ENCODE measurements at places on chromosomes 5 and 9.

DNA sequence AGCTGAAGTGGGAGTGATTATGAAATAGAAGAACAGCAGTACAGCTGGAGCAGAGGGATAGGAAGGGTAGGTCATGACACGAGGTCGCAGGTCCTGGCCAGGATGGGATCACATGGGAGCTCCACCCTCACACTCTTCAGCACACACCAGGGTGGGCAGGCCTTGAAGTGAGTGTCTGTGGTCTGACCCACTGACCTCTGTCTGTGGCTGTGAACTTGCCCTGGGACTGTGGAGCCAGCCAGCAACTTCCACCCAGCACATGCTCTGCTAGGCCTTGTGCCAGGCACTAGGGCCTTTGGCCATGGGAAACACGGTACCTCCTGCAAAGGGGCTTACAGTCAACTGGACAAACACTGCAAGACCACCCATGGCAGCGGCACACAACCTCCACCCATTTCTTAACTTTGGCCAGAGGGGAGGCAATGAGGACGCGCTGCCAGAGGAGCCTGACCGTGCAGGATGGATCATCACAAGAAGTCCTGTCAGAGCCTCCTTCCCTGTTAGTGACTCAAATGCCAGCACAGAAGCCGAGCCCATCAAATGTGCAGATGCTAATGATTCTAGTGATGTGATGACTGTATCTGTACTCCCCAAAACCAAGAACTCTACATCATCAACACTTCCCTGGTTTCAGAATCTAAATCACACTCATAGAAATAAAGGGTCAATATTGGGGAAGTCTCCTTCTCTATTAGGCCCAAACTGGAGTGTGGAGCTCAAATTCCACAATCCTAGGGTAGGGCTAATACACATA is 113.6 kb downstream of the DPYSL3 start:
- no peaks in the 10 kb centered on the region for H3K4me1 ChIP-seq
- no peak overlapping the region for H3K4me3 ChIP-seq
- H3K36me3 ChIP-seq: no peaks in the 10 kb centered on the region
- DNase-seq: no peak
- H3K27ac ChIP-seq: no peak overlapping the region

- DNase-seq: no peak
- H3K4me1 ChIP-seq: peaks cover 13% of the 10 kb centered on the region
- H3K4me3 ChIP-seq: no peak overlapping the region
- H3K27me3 ChIP-seq: no peaks in the 10 kb centered on the region
- no peak overlapping the region for H3K27ac ChIP-seq
Observed at GRCh38 chr5:170223906-170224305, 8.9 kb upstream of the C5orf58 start.

GRCh38 chr5:81639556-81639955 is 111.3 kb downstream of the SSBP2 start:
- no peaks in the 10 kb centered on the region for H3K27me3 ChIP-seq
- no peaks in the 10 kb centered on the region for H3K36me3 ChIP-seq
- H3K4me1 ChIP-seq: peaks cover 3% of the 10 kb centered on the region
- no peak overlapping the region for H3K27ac ChIP-seq
- DNase-seq: no peak
- no peak overlapping the region for H3K4me3 ChIP-seq

GRCh38 chr9:137265496-137266161 is 10.5 kb downstream of the NELFB start:
- no peak overlapping the region for H3K27ac ChIP-seq
- peaks cover 80% of the 10 kb centered on the region for H3K36me3 ChIP-seq
- H3K4me3 ChIP-seq: no peak overlapping the region
- no peaks in the 10 kb centered on the region for H3K4me1 ChIP-seq
- peak; percentile 62 for DNase-seq
- H3K27me3 ChIP-seq: no peaks in the 10 kb centered on the region

DNA sequence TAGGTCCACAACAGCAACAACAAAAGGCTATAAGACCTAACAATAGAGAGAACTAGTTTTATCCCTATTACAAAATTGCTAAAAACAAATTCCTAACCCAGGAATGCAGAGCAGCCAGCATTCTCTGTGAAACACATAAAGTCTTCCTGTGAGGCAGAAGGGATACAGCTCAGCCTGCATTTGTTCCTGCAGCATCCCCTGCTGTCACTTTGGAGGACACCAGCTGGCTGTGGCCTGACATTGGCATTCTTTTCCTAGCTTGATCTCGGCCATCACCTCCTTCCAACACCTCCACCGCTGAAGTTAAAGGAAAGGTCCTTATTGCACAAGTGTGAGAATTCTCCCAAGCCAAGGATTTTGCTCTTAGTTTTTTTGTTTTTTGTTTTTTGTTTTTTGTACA is 186.1 kb downstream of the SNCAIP start:
- H3K4me1 ChIP-seq: no peaks in the 10 kb centered on the region
- no peaks in the 10 kb centered on the region for H3K36me3 ChIP-seq
- no peak overlapping the region for H3K27ac ChIP-seq
- DNase-seq: no peak
- no peaks in the 10 kb centered on the region for H3K27me3 ChIP-seq

- no peak overlapping the region for H3K27ac ChIP-seq
- no peak overlapping the region for H3K4me3 ChIP-seq
- H3K4me1 ChIP-seq: no peaks in the 10 kb centered on the region
- H3K36me3 ChIP-seq: no peaks in the 10 kb centered on the region
- H3K27me3 ChIP-seq: no peaks in the 10 kb centered on the region
Observed at GRCh38 chr9:19757745-19758144, 31.1 kb downstream of the SLC24A2 start.

DNA sequence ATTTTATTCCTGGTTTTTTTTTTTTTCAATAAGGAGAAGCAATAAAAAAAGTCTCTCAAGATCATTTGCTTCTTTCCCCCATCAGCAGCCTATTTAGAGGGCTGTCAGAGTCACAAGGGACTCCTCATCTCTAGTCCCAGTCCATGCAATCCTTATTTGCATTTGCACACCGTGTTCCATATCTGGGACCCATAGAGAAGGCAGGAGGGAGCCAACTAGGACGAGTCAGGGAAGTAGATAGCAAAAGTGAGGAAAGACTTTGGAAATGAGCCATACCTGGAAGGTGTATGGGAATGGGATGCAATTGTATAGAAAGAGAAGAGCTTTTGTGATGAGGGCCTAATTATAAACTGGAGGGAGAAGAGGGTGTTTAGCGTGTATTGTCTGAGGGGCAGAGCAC is 160.0 kb downstream of the PIK3R1 start:
- H3K4me1 ChIP-seq: peaks cover 31% of the 10 kb centered on the region
- H3K27ac ChIP-seq: no peak overlapping the region
- H3K36me3 ChIP-seq: no peaks in the 10 kb centered on the region
- H3K4me3 ChIP-seq: no peak overlapping the region

GRCh38 chr5:178786859-178787499 is 56.5 kb upstream of the ZNF354A start:
- peaks cover 28% of the 10 kb centered on the region for H3K4me1 ChIP-seq
- H3K4me3 ChIP-seq: no peak overlapping the region
- peak overlapping the region; percentile 75 for H3K27ac ChIP-seq
- peak; percentile 93 for DNase-seq
- no peaks in the 10 kb centered on the region for H3K27me3 ChIP-seq
- H3K36me3 ChIP-seq: no peaks in the 10 kb centered on the region

GRCh38 chr5:126139773-126140172 is 283.4 kb upstream of the GRAMD2B start:
- no peak for DNase-seq
- H3K4me1 ChIP-seq: peaks cover 13% of the 10 kb centered on the region
- no peak overlapping the region for H3K4me3 ChIP-seq
- H3K36me3 ChIP-seq: no peaks in the 10 kb centered on the region
- no peak overlapping the region for H3K27ac ChIP-seq
- H3K27me3 ChIP-seq: no peaks in the 10 kb centered on the region

- H3K36me3 ChIP-seq: no peaks in the 10 kb centered on the region
- peak; percentile 83 for DNase-seq
- H3K4me1 ChIP-seq: peaks cover 62% of the 10 kb centered on the region
- H3K4me3 ChIP-seq: no peak overlapping the region
Observed at GRCh38 chr9:38026021-38026809, 42.8 kb downstream of the SHB start.

- no peaks in the 10 kb centered on the region for H3K27me3 ChIP-seq
- no peak for DNase-seq
- H3K27ac ChIP-seq: no peak overlapping the region
Observed at GRCh38 chr9:136003411-136004218, 42.4 kb upstream of the UBAC1 start.

DNA sequence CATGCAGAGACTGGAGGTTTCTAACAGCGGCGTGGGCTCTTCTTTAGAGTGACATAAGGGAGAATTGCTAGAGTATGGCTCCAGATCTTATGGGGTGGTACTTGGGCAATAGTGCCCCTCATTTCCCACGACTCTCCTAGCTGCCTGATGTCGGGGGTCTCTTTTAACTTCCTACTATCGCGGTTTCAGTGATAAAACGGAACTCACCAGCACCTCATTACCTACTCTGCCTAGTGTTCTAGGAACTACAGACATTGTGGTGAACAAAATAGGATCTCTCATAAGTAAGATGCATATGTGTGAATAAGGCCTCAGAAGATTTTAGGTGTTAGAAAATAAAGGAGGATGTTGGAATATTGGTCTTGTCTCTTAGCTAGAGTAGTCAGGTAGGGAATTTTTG is 1.1 kb downstream of the ICE1 start:
- H3K27ac ChIP-seq: no peak overlapping the region
- H3K4me1 ChIP-seq: peaks cover 4% of the 10 kb centered on the region
- no peak for DNase-seq

DNA sequence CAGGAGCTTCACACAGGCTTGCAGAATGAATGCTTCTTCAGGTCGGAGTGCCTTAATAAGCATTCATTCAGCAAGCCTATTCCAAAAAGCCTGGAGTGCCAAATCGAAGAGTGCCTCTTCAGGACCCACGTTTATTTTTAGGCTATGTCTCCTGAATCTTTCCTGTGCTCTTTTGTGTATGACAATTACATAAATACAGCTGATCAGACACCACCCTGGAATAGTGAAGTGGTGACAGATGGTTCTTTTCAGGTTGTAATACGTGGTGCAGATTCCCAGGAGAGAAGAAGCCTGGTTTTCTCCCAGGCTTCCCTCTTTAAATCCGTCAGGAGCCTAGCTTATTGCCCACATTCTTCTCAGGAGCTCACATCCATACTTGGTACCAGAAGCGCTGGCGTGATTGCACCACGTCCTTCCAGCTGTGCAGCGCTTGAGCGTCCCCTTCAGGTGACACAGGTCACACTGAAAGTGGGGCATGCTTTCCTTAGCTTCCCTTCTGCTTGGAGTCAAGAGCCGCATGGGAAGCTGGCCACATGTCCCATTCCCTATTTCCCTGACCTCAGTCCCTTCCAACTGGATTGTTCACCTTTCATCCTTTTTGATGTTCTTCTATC is 123.1 kb downstream of the ADCY2 start:
- no peak overlapping the region for H3K4me3 ChIP-seq
- DNase-seq: no peak
- no peaks in the 10 kb centered on the region for H3K36me3 ChIP-seq
- no peaks in the 10 kb centered on the region for H3K27me3 ChIP-seq
- H3K27ac ChIP-seq: no peak overlapping the region

- H3K4me1 ChIP-seq: peaks cover 12% of the 10 kb centered on the region
- peak overlapping the region; percentile 53 for H3K27ac ChIP-seq
- peak overlapping the region; percentile 61 for H3K4me3 ChIP-seq
- no peak for DNase-seq
- H3K36me3 ChIP-seq: no peaks in the 10 kb centered on the region
- no peaks in the 10 kb centered on the region for H3K27me3 ChIP-seq
Observed at GRCh38 chr5:54309276-54309675, 1.1 kb downstream of the ARL15 start.

GRCh38 chr9:86041311-86041741 is 58.0 kb downstream of the GOLM1 start:
- H3K4me3 ChIP-seq: no peak overlapping the region
- no peaks in the 10 kb centered on the region for H3K4me1 ChIP-seq
- no peak overlapping the region for H3K27ac ChIP-seq
- no peak for DNase-seq
- H3K36me3 ChIP-seq: 0 out of 2 replicates have a peak, but pooled peaks cover 4% of the 10 kb centered on the region
- H3K27me3 ChIP-seq: no peaks in the 10 kb centered on the region

DNA sequence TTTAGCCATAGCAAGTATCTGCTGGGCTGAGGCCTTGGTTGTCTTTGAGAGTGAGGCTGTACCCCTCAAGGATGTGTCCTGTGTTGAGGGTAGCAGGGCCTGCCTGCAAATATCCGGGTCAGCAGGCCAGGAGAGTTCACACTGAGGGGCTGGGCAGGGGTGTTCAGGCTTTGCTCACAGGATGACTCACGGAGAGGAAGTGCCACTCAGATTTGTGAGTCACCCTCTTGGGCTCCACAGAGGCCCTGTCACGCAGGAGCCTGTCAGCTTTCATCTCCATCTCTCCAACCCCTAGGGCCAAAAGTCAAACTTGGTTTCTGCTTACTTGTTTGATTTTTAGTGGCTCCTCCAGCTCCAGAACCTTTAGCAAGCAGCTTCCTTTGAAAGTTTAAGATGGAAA is 211.5 kb downstream of the SEC61B start:
- DNase-seq: peak; percentile 78
- H3K27me3 ChIP-seq: no peaks in the 10 kb centered on the region
- H3K27ac ChIP-seq: peak overlapping the region; percentile 48
- no peak overlapping the region for H3K4me3 ChIP-seq
- H3K36me3 ChIP-seq: no peaks in the 10 kb centered on the region

GRCh38 chr9:38017149-38017884 is 51.7 kb downstream of the SHB start:
- no peak overlapping the region for H3K4me3 ChIP-seq
- no peak for DNase-seq
- peaks cover 53% of the 10 kb centered on the region for H3K4me1 ChIP-seq
- peaks cover 34% of the 10 kb centered on the region for H3K36me3 ChIP-seq

- H3K36me3 ChIP-seq: no peaks in the 10 kb centered on the region
- H3K27ac ChIP-seq: no peak overlapping the region
- H3K4me1 ChIP-seq: no peaks in the 10 kb centered on the region
- no peak overlapping the region for H3K4me3 ChIP-seq
Observed at GRCh38 chr5:158013939-158014338, 155.0 kb upstream of the CLINT1 start.

DNA sequence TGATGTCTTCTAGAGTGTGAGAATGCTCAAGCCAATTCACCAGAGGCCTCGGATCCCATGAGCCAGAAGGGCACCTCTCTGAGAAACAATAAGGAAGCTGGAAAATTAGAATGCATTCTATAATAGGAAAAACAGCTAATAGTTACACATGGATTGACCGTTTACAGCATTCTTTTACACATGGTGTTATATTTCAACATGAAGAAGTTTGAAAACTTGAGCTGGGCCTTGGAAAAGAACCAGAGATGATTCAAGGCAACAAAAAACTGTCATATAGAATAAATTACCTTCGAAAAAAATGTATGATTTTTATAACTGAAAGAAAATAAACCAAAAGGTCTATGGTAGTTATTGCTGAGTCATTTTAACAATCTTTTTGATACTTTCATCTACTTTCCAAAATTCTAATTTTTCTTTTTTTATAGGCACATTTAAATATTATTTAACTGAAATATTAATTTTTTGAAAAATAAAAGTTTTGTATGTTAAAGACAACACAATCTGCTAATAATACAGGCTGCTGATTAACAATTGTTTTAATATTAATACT is 6.2 kb downstream of the SH3TC2 start:
- no peaks in the 10 kb centered on the region for H3K27me3 ChIP-seq
- no peak for DNase-seq
- H3K36me3 ChIP-seq: peaks cover 11% of the 10 kb centered on the region
- no peak overlapping the region for H3K27ac ChIP-seq
- peaks cover 26% of the 10 kb centered on the region for H3K4me1 ChIP-seq
